GM20000 (cell line): ENCODE measurements at places on chromosomes 11 and 22.
A peak's percentile ranks its signal among the peaks of the same experiment; 100 is the strongest.

DNA sequence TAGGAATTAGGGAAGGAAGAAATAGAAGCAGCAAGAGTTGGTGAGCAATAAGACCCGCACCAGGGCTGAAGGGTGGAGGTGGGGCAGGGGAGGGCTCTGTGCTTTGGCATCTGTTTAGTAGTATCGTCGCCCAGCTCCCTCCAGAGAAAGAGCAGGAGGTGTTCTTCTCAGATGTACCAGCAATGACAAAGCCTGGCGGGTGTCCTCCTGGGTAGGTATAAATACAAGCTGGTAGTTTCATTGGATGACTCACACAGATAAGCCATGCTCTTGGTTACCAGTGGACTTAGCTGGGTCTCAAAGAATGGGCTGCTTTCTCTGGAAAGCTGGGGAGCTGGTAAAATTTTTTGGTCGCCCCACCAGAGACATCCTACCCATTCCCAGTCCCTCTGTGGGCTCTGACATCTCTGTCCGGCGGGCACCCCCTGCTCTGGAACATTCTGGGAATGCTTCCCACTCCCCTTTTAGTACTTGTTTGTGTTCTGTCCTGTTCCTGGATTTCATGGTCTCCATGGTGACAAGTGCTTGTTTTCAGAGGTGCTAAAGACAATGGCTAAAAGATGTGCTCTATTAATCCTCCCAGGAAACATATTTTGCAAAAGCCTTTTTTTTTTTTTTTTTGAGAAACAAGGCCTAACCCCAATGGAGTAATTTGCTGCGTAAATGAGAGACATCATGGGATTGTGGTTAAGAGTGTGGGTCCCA, 15.4 kb upstream of the TUBA8 start:
- DNase-seq: no peak

GRCh38 chr11:114148013-114148382, 88.5 kb downstream of the ZBTB16 start:
- no peak for DNase-seq

- no peak for DNase-seq
Observed at GRCh38 chr11:32172041-32172847, 81.4 kb downstream of the RCN1 start.

GRCh38 chr11:15379483-15379882, 264.8 kb downstream of the INSC start:
- no peak for DNase-seq

DNA sequence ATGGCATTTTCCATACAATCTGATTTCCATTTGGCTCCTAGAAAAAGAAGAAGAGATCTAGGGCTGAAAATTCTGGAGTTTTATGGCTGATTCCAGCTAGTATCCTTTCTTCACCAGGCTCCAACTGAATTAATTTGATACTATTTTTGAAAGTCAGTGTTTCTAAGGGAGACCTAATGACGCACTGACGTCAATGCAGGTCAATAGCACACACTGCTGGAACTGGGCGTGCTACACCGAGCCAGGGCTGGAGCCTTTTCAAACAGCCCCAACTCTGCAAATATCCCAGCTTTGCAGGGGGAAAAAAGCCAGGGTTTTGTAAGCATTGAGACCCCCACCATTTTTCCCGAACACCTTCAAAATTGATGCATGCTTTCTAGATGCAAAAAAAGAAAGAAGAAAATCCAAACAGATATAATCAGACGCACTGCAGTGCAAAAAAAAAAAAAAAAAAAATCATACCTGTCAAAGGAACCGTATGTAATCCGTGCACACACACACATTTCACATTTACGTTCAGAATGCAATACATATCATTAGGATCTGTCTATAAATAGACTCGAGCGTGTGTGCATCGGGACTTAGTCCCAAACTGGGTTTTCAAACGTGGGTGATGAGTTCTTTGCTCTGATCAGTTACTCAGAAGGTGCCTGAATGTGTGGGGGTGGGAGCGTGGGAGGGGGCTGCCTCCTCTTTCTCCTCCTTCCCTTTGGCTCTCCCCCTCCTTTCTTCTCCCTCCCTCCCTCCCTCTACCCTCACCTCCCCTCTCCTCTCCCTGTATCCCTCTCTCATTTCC, 124.5 kb upstream of the HSD17B12 start:
- no peak for DNase-seq

GRCh38 chr11:93747122-93747521, 5.7 kb downstream of the C11orf54 start:
- peak; percentile 42 for DNase-seq

DNA sequence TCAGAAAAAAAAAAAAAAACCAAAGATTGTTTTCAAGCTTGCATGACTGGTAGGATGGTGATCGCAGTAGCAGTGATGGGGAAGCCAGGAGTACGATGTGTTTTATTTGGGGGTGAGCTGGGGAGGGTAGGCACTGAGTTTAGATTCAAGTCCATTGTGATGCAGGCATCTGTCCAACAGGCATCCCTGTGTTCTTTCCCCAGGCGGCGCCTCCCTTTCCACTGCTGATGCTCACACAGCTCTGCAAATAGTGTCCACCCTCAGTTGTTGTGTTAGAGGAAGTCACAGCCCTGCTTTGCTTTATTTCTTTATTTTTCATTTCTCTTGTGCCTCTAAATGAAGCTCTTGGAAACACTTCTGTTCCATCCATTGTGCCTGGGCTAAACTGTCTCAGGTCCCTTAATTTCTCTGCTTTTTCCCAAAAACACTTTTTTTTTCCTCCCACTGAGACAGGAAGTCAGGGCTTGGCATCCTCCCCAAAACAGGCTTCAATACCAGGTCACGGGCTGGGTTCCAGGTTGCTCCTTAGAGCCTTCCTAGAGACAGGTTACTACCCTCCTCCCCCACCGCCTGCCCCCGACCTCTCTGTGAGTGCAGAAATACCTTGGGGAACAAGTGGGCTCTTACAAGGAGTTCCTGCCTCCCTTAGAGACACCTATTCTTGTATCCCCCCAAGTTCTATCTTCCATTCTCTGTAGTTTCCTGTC, 38.6 kb upstream of the HSPA8 start:
- DNase-seq: no peak

DNA sequence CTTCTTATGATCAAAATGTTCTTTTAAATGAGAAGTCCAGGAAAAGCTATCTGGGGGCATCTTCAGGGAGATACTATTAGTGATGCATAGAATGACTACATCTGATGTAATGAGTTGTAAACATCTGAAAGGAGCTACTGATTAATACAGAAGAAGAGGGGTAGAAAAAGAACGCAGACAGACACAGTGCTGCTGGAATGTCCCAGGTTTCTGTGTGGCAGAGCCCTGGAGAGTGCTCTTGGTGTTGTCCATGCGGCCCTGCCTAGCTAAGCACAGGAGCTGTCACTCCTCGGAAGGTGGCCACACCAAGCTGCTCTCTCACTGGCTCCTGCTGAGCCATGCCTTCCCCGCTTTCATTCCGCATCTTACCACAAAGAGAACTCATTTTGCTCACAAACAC, 768.8 kb downstream of the OPCML start:
- DNase-seq: no peak
